ENCODE measurements at places on chromosomes 6 and 20.
A peak's percentile ranks its signal among the peaks of the same experiment; 100 is the strongest.

- DNase-seq: no peak
These were observed 410.2 kb upstream of the MAP3K7 start for GRCh38 chr6:90997076-90997475.

- no peak for DNase-seq
These were observed 16.5 kb upstream of the HLA-A start for GRCh38 chr6:29925727-29926412.

GRCh38 chr6:148520109-148520841, 177.6 kb downstream of the SASH1 start:
- no peak for DNase-seq

DNA sequence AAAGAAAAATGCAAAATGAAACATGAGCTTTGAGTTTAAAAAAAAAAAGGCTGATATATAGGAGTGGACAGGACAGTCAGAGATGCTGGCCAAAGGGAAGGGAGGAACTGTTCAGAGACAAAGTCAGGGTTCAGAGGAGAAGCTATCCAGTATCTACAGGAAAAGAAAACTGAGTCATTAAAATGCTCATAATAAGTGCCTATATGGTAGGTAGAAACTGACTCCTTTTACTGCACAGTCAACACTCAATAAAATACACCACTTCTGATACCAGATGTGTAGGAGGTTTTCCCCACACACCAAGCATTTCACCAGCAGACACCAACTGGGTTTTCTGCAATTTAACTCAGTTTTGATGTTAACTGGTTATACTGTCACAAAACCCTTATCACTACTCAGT, 32.9 kb downstream of the FRK start:
- DNase-seq: no peak

DNA sequence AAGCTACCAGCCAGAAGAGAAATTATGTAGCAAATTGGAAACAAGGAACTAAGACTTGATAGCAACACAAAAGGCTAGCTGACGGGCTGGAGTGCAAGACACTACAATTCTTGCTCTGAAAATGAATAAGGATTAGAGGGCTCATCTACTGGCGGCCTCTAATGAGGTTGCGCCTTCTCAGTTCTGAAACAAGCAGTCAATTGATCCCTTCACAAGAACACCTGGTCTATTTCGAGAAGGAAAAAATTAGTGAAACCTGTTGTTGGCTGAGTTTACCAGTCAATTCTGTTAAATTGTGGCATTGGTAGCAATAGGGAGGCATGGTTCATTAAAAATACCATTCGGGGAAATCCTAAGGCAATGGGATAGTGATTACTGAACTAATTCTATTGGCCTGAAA, 74.8 kb upstream of the JARID2 start:
- no peak for DNase-seq

GRCh38 chr6:12293235-12293930, 3.2 kb downstream of the EDN1 start:
- DNase-seq: no peak

DNA sequence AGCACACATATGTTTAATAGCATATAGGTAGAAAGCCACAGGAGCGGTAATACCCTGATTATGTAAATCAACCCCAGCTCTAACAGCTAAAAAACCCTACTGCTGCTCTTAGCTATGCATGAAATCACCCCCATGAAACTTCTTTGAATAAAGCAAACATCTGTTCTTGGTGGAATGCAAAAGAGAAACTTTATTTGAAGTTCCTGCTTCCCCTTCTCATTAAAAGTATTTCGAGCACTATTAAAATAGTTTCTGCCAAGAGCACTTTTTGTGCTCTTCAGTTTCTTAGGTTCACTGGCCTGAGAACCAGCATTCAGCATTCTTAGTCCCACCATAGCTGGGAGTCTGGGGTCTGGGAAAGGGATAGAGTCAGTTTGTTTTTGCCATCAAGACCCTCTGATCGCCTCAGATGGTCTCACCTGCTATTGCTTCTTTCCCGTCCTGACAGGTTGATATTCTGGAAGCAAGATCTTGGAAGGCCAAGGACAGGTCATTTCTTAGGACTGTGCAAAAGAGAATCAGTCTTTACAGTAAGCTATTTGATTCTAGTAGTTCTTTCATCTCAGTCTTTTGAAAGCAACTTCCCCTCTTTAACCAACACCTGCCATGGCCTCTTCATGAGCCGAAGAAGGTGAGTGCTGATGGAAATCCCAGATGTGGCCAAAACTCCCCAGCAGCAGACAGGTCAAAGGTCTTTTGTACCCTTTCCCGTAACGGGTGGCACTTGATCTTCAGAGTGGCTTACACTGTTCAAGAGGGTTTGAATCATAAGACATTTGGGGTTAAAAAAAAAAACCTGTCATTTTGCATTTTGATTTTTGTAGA, 76.5 kb upstream of the TMEM170B start:
- no peak for DNase-seq

DNA sequence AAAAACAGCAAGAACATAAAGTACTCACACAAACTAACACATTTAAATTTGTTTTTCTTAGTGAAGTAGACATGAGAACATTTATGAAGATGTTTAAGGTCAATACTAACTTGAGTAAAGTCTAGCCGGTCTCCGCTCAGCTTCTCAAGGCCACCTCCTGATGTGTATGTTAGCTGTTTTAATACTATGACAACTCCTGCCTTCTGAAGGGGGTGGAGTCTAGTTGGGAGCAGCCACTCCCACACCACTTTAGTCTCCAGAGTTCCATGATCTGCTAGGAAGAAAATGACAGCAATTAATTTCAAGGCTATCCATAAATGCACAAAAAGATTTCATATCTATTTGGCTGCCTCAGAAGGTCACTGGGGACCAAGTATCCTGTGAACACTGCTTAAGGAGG, at the start of gene GSTA3:
TSS of gene GSTA3 (minus strand) at position 168 of the 400 bp plus-strand sequence. CDS start 3,864 bp downstream, outside the sequence.
- DNase-seq: no peak

- no peak for DNase-seq
These were observed 5.3 kb upstream of the HIVEP2 start for GRCh38 chr6:142950291-142950690.

DNA sequence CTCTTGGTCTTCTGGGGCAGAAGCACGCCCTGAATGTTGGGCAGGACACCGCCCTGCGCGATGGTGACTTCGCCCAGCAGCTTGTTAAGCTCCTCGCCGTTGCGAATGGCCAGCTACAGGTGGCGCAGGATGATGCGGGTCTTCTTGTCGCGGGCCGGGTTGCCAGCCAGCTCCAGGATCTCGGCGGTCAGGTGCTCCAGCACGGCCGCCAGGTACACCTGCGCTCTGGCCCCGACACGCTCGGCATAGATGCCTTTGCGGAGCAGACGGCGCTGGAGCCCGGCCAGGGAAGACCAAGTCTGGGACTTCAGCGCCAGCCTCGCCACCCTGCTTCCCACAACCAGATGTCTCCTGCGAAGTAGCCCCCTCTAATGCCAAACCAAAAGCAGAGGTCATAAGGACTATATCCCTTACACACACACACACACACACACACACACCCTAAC, 8.0 kb upstream of the SLC17A3 start:
- no peak for DNase-seq

- no peak for DNase-seq
These were observed 333.3 kb upstream of the KCNQ5 start for GRCh38 chr6:72288592-72288991.

GRCh38 chr6:168658059-168658458, 217.1 kb downstream of the SMOC2 start:
- DNase-seq: no peak

- no peak for DNase-seq
These were observed 373.8 kb downstream of the GJA1 start for GRCh38 chr6:121809211-121809610.

GRCh38 chr6:12324748-12325147, 34.6 kb downstream of the EDN1 start:
- no peak for DNase-seq

DNA sequence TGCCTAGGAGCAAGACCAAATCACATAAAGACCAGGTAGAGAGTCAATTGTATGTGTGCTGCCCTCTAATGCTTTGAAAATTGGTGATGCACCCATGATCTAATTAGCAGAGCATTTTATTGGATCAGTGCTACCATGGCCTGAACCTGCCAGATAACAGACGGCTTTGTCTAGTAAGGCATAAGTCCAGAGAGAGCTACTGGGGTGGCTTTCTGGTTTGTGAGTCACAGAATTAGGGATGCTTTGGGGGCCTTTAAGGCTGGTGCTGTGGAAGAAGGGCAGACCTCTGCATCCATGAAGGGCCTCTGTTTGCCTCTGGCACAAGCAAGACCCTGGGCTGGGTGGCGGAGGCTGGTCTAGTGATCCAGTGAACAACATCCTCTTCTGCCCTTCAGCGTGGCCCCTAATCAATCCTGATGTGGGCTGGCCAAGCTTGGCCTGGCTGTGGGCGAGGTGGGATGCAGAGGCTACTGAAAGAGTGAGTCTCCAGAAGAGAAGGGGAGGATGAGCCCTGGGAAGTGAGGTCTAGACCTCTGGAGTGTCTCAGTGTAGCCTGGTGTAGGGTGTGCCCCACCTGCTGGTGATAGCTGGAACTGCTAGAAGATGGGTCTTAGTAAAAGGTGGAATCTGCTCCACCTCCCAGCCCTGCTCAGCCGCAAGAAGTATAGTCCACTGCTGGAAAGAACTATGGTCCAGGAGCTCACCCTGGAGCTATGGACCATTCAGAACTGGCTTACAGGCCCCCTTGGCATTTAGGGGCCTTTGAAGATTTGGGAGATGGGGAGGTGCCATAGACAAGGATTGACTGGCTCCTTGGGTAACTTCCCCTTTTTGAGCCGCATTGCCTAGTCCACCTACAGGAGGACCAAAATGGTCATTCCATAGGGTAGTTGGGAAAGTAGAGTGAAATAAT, 36.7 kb upstream of the AAR2 start:
- DNase-seq: peak; percentile 57

DNA sequence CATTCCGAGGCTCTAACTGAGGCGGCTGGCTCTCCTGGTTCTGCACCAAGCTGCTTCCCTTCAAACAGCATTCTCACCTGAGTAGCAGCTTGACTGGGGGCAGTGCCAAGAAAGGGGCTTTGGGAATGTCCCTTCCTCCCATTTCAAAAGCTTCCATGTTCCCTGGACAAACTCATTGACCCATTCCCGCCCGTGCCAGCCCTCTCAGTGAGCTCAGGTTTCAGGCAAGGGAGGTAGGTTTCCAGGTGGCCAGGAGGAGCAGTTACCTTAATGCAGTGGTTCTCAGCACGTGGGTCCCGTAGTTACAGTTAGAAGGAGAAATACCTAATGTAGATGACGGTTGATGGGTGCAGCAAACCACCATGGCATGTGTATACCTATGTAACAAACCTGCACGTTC, 135.2 kb downstream of the ELOVL4 start:
- no peak for DNase-seq
